Uterine smooth muscle cell (primary cell): ENCODE measurements at places on chromosomes 13 and 19. TPM values are rescaled to one million over a fixed set of nuclear protein-coding genes. Genes with fewer than 3 reads are reported as not detected.

Gene MAB21L1
- under 0.01 and 0.12 TPM in 2 replicates for total RNA-seq

Gene TEX26
- not detected in 2 replicates for total RNA-seq

Gene MEF2B
- total RNA-seq, result not detected in 2 replicates

Gene PEX11G
- total RNA-seq, result 3.2 and 4.1 TPM in 2 replicates

Gene MBD3L2B
- total RNA-seq, result not detected in 2 replicates

Gene SCN1B
- total RNA-seq, result 4.0 and 4.1 TPM in 2 replicates

Gene VSTM1
- total RNA-seq, result not detected in 2 replicates

Gene ZNF83
- 51.6 and 66.4 TPM in 2 replicates for total RNA-seq

Gene FGF22
- 0.11 TPM in 1 of 2 replicates, not detected in the other for total RNA-seq

Gene ZNF433
- total RNA-seq, result 6.5 and 7.6 TPM in 2 replicates

Gene GFY
- total RNA-seq, result 0.11 TPM in 1 of 2 replicates, not detected in the other
